ENCODE measurements at places on chromosomes 2 and 18. TPM values are rescaled to one million over a fixed set of nuclear protein-coding genes. Genes with fewer than 3 reads are reported as not detected.

DNA sequence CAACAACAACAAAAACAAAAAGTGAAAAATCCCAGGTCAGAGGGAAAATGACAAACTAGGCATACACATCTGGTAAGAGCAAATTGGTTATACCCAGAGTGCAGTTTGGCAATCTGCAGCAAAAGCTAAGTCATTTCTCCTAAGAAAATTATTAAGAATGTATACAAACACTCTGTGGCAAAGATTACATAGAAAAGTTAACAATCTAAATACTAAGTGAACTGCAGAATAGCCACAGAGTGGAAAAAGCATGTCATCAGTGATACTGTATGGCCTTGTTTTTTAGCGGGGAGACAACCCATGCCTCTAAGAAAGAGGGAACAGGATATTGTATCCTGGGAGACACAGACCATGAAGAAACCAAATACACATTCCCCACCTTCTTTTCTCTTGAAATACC lies 136.0 kb upstream of the ITGB6 start:
- DNase-seq = no peak

GRCh38 chr2:236015171-236015570 lies 153.0 kb downstream of the GBX2 start:
- no peak for DNase-seq

DNA sequence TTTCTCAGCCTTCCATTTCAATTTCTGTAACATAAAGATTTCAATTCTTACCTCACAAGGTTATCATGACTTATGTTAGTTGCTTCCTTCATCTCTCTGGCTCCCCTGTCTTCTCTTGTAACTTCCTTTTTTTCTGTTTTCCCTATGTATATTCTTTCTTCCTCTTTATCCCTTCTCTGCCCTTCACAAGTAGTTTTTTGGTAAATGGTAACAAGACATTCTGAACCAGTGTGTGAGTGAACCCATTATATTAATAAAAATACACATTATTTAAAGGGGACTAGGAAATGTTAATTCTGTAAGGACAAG lies 8.4 kb downstream of the ACSL3 start:
- DNase-seq = no peak

DNA sequence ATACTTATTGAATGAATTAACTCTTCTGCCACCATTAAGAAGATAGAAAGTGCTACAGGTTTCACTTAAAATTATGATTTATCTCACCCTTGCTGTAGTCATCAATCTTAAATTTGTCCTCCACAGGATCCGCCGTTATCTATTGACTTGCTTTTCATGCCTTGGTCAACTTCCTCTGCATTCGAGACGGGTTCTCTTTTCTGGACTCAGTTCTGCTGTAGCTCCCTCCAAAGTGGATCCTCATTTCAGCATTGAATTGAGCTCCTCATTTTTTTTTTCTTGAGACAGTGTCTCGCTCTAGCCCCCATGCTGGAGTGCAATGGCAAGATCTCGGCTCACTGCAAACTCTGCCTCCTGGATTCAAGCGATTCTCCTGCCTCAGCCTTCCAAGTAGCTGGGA lies 27.6 kb downstream of the INPP5D start:
- no peak for DNase-seq

- DNase-seq = no peak
Measured at GRCh38 chr2:82507657-82508056, 1951.4 kb downstream of the SUCLG1 start.

DNA sequence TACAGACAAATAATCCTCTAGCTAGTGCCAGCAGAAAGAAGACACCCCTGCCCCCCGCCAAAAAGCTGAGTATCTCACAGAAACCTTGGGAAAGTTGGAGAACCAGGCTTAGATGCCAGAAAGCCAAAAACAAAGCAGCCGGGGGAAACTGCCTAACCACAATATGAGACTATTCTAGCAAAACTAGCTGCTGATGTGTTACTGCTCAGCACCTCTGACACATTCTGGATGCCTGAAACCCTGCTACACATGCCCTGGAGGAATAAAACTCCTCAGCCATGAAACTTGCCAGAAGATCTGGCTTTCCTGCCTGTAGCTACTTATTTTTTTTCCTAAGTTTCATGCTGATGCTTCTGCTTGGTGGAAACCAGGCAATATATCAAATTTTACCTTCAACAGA lies 122.7 kb upstream of the GCFC2 start:
- DNase-seq = no peak

GRCh38 chr2:105755895-105756294 lies 11.2 kb downstream of the NCK2 start:
- DNase-seq = no peak

- DNase-seq = no peak
Measured at GRCh38 chr2:155830817-155831579, 501.5 kb downstream of the NR4A2 start.

DNA sequence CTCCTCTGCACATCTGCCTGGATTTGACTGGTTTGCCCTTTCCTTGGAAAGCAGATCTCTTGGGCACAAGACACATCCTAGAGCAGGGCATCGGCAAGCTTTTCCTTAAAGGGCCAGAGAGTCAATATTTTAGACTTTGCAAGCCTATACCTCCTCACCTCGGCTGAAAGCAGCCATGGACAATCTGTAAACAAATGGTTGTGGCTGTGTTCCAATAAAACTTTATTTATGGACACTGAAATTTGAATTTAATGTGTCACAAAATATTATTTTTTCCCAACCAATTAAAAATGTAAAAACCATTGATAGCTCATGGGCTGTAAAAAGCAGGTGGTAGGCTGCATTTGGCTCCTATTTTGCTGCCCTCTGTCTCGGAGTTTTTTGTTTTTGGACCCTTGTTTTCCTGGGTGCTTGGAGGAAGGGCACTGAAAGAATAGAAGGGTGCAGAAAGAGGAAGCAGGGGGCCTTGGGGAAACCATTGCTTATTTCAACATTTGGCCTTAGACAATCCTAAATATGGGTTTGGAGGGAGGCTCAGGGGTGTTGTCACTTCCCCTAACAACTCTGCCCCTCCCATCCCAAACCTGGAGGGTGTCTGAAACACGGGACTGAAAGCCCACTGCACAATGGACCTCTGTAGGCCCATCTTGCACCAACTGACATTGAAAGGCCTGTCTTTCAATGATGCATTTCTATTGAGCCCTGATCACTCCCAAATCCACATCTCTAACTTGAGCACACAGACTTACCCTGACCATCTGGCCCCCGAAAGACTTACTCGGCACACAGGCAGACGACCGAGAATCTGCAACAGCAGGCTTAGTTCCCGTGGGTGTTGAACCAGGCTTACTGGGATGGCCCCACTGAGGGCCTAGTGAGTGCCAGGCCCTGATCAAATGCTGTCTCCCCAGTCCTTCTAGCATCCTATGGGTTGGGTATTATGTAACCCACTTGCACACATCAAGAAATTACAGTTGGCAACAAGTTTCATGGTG lies 7.1 kb upstream of the ZFP36L2 start:
- no peak for DNase-seq

DNA sequence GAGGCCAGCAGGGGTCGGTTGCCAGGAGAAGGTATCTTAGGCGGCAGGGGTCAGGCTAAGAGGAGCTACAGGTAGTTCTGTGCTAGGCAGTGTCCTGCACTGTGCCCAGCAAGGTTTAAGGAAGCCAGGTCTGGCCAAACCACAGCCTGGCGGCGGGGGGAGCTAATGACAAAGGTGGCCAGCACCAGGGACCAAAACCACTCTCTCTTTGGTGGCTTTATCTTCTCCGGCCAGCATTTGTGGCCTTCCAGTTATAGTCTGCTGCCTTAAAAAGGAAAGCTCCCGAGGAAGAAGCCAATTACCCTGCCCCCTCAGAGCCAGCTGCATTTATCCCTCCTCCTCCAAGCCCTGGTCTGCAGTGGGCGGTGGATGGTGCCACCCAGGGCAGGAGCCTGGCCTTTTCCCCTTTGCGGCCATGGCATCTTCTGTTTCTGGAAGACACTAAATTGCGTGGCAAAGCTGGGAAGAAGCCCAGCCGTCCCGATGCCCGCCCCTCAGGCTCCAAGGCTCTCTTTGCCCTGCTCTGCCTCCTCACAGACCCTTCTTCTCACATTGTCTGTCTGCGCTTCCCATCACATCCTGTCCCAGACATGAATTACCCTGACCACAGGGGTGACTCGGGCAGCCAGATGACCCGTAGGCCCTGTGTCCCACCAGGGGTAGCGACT lies 94.6 kb downstream of the EN1 start:
- DNase-seq = no peak

DNA sequence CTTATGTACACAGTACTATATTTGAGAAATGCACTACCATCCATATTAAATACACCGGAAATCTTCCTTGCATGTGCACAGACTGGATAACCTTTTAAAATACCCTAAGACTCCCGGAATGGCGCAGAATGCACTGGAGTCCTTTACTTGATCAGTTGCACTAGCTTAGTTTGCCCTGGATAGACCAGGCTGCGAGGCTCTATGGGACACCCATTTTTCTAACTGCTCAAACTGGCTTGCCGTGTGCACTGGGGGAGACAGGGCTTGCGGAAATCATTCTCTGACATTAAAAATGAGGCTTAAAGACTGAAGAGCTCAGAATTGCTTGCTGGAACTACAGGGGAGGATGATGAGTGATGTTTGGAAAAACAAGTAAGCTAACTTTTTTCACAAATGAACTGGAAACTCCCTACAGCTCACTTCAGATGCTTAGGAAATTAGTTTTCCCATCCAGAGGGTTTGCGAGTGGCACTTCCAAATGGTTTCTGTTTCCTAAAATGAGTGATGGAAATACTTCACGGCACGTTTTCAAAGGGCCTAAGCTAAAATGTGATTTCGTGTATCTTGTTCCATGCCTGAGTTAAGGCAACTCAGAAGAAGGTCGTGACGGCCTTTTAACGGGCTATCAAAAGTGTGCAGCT lies 2.7 kb downstream of the NCK2 start:
- no peak for DNase-seq

GRCh38 chr2:179422037-179422643 lies 157.5 kb upstream of the SESTD1 start:
- peak; percentile 66 for DNase-seq

DNA sequence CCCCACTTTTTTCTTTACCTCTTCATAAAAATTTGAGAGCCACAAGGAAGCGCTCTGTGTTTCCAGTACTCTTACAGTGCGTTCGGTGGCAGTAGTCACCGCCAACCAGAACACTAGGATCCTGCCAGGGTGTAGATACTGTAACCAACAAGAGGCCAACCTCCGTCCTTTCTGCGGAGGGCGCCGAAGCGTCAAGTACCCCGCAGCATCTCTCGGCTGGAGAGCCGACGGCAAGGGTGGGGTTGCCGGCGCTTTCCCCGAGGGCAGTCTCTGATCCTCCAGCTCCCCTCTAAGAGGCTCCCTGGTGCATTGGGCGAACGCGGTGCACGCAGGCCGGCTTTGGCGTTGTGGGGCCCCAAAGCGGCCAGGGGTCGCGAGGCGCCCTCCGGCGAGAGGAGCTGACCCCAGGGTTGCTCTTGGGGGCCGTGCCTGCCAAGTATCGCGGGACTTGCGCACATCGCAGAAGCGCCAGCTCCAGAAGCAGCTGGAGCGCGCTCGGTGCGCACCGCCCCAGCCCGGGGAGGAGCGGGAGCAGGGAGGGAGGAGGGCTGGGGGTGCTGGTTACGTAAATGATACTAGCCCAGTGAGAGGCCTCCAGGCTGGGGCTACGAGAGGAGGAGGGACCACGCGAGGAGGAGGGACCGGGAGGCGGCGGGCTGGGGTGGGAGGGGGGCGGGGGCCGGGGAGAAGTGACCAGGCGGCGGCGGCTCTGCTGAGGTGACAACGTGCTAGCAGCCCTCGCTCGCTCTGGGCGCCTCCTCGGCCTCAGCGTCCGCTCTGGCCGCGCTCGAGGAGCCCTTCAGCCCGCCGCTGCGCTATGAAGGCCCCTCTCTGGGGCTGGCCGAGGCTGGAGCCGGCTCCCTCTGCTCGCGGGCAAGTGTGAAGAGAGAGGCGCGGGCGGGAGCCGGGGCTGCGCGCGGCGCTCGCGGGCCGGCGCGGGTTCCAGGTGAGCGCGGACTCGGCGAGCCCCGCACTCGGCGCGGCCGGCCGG lies at the start of gene GALNT13:
TSS of gene GALNT13 (plus strand) at position 692 of the 991 bp plus-strand sequence.
- no peak for DNase-seq

DNA sequence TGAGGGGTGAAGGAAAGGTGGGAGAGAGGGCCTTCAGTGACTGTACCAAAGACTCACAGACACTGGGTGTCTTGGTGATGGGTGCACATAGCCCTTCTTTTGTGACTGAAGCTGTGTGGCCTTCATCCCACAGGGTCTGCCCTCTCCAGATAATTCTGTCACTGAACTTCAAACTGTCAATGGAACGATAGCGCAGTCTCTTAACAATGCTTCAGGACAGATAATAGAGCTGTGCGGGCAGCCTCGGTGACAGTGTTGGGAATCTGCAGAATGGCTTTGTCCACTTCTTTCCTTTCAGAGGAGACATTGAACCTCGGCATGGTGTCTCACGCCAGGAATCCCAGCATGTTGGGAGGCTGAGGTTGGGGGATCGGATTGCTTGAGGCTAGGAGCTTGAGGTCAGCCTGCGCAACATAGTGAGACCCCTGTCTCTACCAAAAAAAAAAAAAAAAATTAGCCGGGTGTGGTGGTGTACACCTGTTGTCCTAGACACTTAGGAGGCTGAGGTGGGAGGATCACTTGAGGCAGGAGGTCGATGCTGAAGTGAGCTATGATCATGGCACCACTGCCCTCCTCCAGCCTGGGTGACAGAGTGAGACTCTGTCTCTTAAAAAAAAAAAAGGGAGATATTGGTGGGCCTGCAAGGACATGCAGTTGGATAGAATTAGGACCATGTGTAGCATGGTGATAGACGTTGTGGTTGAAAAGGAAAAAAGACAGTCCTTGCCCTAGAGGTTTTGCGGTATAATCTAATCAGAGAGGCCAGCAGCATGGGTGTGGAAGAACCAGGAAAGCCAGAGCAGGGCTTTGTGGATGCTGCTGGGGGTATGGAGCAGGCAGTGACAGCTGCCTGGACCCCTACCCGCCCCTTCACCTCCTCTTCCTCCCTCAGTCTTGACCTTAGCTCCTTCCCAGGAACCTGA lies 91.4 kb downstream of the LDLRAD4 start:
- DNase-seq = no peak

- DNase-seq = no peak
Measured at GRCh38 chr18:489244-490023, 11.1 kb downstream of the COLEC12 start.

GRCh38 chr2:168912901-168913369 lies 11.8 kb downstream of the G6PC2 start:
- no peak for DNase-seq

GRCh38 chr2:40189881-40190280 lies 262.0 kb downstream of the SLC8A1 start:
- no peak for DNase-seq

GALNT14 gene
- total RNA-seq = 0.43 TPM

IL1F10 gene
- not detected for total RNA-seq

SLC35F6 gene
- 6.6 TPM for total RNA-seq

PDE1A gene
- not detected for total RNA-seq

COLEC12 gene
- total RNA-seq = not detected

CCDC102B gene
- total RNA-seq = 2.1 TPM

LONRF2 gene
- total RNA-seq = 0.02 TPM

SLC5A7 gene
- not detected for total RNA-seq

VWC2L gene
- not detected for total RNA-seq
